CD4-positive, CD25-positive, alpha-beta regulatory T cell (primary cell): ENCODE measurements at places on chromosomes 4 and X.

DNA sequence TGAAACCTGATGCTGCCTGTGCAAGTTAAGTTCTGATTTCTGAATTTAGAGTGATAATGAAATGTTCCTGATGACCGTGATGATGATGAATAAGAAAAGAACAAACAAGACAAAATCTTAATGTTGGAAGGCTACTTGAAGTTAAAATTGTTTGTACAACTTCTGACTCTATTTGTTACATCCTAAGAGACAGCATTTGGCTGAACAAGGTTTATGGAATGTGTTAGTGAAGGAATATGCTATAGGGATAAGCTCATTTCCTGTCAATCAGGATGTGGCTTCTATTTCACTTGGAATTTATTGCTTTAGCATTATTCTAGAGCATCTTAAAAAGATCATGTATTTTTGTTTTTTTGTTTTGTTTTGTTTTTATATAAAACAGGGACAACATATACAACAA lies 267.5 kb downstream of the FAT4 start:
- H3K27ac ChIP-seq: no peak overlapping the region
- no peaks in the 10 kb centered on the region for H3K4me1 ChIP-seq
- DNase-seq: no peak
- H3K4me3 ChIP-seq: no peak overlapping the region

- DNase-seq: no peak
- no peaks in the 10 kb centered on the region for H3K36me3 ChIP-seq
- H3K27me3 ChIP-seq: no peaks in the 10 kb centered on the region
- no peak overlapping the region for H3K4me3 ChIP-seq
These were observed 120.8 kb upstream of the MAGEA10 start for GRCh38 chrX:152259150-152259549.

GRCh38 chr4:19508442-19508841 lies 743.3 kb upstream of the SLIT2 start:
- H3K36me3 ChIP-seq: no peaks in the 10 kb centered on the region
- no peak for DNase-seq
- no peak overlapping the region for H3K27ac ChIP-seq
- no peak overlapping the region for H3K4me3 ChIP-seq
- no peaks in the 10 kb centered on the region for H3K4me1 ChIP-seq
- no peaks in the 10 kb centered on the region for H3K27me3 ChIP-seq

DNA sequence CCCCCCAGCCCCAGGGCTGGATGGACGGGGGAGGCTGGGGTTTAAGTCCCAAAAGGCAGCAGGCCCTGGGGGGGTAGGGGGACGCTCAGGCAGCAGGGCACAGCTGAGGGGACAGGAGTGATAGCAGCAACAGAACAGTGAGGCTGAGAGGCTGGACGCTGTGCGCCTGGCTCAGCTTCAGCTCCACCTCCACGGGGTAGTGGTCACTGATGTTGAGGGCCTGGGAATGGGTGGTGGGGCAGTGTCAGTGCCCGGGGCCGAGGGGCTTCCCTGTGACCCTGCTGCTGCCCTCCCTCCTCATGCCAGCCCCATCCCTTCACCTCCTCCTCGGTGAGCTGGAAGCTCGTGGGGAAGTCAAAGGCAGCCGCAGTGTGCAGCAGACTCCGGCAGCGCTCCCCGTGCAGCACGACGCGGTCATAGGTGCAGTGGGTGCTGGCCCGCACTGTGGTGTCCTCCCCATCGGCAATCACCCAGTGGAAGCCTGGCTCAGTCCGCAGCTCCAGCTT lies 4.5 kb downstream of the RPL10 start:
- H3K4me3 ChIP-seq: no peak overlapping the region
- peaks cover 15% of the 10 kb centered on the region for H3K4me1 ChIP-seq
- H3K27ac ChIP-seq: no peak overlapping the region
- peaks cover 9% of the 10 kb centered on the region for H3K36me3 ChIP-seq
- DNase-seq: no peak
- no peaks in the 10 kb centered on the region for H3K27me3 ChIP-seq

DNA sequence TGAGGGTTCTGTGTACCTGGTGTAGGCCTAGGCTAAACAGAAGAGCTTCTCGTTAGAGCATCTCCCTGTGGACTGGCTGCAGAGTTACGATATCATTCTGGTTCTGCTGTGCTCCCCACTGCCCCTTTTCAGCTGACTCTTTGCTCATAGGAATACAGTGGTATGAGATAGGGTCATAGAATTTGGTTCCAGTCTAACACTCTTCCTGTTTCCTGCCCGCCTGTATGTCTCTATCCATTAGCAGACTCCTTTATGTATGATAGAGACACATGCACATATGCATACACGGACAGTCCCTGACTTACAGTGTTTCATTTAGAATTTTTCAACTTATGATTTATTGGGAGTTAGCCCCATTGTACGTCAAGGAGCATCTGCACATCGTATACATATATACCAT lies 15.3 kb downstream of the RNF4 start:
- H3K36me3 ChIP-seq: peaks cover 6% of the 10 kb centered on the region
- peak overlapping the region; percentile 64 for H3K4me3 ChIP-seq
- no peaks in the 10 kb centered on the region for H3K27me3 ChIP-seq
- no peak for DNase-seq

DNA sequence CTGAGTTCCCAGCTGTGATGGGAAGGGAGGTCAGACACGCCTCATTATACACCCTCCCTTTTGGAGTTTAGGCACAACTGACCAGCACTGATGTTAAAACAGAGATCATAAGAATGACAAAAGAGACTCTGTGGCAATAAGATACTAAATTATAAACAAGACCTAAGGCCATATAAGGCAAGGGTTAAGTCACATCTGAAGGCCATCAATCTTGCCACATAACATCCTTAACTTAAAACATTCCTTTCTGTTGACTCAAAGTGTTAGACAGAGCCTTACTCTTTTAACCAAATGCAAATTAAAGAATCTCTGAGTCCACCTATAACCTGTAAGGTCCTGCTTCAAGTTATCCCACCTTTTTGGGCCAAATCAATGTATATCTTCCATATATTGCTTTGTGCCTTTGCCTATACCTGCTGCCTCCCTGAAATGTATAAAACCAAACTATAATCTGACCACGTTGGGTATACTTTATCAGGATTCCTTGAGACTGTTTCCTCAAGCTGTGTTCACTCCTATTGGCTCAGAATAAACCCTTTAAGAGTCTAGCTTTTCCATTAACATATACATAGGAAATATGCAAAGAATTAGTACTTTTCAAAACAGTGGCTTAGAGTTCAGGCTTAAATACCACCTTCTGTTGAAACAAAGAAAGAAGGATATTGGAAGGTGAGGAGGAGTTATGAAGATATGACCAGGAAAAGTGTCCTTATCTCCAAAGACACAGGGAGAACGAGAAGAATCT lies 214.4 kb upstream of the PPP1R2C start:
- no peaks in the 10 kb centered on the region for H3K27me3 ChIP-seq
- no peaks in the 10 kb centered on the region for H3K4me1 ChIP-seq
- H3K36me3 ChIP-seq: no peaks in the 10 kb centered on the region
- no peak for DNase-seq
